Skeletal muscle cell (primary cell): ENCODE measurements at places on chromosomes 2 and 18.

DNA sequence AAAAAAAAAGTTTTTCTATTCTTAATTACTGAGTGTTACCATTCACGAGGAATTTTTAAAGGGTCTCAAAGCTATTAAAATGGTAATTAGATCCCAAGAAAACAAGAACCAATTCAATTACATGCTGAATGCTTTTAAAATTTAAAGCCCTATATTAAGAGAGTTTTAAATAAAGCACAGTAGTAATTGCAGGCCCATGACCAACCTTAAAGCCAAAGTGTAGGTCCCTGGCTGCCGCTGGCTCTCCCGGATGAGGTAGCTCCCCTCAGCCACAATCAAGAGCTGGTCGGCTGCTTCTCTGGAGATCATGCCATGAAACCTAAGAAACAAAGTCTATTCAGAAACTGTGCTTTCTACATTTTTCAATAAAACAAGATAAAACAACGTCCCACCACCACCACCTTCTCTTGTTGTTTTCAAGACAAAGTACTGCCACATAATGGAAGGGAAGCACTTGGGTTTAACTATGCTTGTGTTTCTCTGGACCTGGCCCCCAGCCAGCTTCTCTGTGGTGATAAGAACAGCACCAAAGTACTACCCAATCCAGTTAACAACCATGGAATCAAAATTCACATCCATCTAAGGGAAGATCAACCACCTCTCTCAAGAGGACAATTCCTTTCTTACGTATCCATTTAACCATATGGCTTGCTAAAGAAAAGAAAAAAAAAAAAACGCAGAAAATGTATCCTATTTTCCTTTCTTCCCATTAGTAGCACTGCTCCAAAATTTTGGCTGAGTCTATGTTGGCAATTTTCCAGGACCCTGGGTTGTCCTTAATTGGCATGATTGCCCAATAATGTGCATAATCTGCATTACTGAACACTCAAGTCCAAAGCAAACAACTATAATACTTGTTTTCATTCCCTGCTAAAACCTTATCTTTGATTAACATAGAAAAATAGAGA, 90.1 kb downstream of the CHN1 start:
- no peak for DNase-seq

GRCh38 chr2:111037128-111037527, 83.6 kb upstream of the BCL2L11 start:
- DNase-seq: no peak

DNA sequence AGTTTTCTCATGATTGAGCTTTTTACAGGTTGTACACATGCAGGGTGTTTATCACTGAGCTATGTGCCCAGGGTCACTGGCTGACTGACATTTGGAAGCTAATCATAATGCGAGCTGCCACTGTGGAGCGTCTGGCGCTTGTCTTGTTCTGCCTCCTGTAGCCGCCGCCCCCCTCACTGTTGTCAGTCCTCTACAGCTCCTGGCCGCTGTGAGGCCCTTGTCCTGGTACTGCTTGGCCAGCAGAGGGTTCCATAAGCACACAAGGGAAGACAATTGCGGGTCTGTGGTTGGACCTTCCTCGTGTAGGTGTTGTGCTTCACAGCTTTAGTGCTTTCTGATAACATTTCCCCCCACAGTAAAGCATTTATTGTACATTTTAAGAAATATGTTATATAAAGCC, 105.6 kb upstream of the LDLRAD4 start:
- no peak for DNase-seq

DNA sequence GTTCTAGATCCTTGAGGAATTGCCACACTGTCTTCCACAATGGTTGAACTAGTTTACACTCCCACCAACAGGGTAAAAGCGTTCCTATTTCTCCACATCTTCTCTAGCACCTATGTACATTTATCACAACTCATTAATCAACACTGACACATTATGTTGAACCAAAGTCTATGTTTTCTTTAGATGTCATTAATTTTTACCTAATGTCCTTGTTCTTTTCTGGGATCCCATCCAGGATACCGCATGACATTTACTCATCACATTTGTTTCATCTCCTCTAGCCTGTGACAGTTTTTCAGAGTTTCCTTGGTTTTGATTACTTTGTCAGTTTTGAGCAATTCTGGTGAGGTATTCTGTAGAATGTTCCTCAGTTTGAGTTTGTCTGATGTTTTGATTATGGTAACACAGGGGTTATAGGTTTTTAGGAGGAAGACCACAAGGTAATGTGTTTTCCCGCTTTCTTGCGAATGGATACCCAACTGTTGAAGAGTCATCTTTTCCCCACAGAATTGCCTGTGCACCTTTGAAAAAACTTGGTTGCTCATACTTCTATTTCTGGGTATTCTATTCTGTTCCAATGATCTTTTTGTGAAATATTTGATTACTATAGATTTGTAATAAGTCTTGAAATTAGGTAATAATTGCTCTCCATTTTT, 3.0 kb upstream of the UGT1A9 start:
- no peak for DNase-seq
